ENCODE measurements at places on chromosomes 4 and X.

- DNase-seq, result no peak
Measured at GRCh38 chr4:53552711-53553110, 38.6 kb downstream of the LNX1 start.

- DNase-seq, result no peak
Measured at GRCh38 chr4:109291707-109292238, 10.7 kb downstream of the COL25A1 start.

DNA sequence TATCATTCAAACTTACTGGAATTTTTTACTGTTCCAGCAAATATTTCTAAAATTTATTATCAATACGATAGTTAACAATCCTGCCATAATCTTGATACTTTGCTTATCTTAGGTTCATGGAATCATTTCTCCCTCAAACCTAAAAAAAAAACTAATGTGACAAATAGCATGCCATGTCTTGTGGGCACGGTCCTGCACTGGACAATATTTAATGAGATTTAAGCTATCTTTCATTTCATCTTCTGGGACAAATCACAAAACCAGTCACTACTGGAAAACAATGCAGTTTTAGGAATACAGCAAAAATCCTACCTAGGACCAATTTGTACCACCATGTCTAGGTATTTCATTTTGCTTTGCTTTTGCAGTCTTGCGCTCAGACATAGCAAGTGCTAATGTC lies 93.7 kb downstream of the FRYL start:
- DNase-seq, result no peak

DNA sequence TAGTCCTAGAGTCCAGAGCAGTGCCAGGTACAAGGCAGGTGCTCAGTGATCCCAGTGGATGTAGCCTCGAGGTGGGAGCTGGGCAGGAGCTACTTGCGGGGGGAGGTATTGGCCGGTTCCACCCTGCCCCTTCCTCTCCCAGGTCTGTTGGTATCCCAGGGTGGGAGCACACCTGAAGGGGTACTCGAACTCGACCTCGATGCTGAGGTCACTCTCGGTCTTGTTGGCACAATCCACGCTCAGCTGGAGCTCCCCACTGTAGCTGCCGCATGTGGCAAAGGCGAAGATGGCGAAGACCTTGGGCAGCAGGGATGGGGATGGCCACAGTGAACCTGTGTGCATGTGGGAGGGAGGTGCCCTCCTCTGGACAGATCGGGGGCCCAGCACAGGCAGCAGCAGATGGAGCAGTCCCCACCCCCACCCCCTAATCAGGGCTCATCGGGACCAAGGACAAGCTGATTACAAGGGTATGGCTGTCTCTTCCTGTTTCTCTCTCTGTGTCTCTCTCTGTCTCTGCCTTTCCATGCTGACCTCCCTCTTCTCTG lies 2.4 kb downstream of the SYP start:
- DNase-seq, result no peak

GRCh38 chr4:89640620-89641366 lies 196.2 kb downstream of the SNCA start:
- DNase-seq, result no peak

DNA sequence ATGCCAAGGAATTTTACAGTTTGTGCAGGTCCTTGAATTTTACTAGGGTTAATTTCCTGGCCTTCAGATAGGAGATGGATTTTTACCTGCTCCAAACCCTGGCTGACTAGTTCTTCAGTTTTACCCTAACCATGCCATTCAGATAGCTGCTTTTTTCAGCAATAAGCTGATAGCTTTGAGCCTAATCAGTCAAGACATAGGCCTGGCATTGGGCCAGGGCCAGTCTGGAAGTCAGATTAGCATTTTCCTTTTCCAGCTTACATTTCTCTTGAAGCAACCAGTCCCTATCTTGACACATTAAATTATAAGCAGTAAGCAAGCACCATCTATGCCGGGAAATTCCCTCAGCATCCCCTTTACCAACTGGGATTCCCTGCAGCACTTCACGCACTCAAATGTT lies 177.1 kb downstream of the ADGRA3 start:
- DNase-seq, result no peak

DNA sequence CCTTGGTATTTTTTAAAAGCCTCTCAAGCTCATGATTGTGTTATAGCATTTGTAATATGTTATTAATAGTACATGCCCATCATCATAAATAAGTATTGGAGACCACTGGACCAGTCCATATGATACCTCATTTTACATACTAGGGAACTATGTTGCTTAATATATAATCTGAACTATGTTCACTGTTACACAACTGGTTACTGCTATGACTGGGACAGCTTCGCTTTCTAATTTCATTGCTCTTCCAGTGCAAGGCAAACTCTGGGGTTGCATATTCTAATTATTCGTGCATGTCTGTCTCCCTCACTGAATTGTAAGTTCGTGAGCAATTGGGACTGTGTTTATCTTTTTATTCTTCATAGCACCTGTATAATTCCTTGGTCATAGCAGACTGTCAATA lies 330.5 kb downstream of the RAPGEF2 start:
- DNase-seq, result no peak

- DNase-seq, result no peak
Measured at GRCh38 chrX:30278365-30278764, 30.8 kb downstream of the NR0B1 start.

GRCh38 chr4:23887173-23887572 lies 2.7 kb downstream of the PPARGC1A start:
- no peak for DNase-seq

DNA sequence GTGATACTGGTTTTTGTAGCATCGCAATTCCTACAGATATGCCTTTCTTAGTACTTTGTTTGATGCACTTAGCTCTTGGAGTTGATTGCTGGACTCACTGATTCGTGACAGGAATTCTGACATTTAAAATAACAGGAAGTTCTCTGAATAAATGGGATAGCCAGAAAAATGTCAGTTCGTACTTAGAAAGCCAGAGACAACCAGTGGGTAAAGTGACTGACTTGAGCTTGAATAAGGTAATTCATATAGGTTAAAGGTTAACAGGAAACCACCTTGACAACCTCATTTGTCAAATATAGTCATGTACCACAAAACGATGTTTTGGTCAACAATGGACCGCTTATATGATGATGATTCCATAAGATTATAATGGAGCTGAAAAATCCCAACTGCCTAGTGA lies 181.4 kb downstream of the RPA4 start:
- no peak for DNase-seq

DNA sequence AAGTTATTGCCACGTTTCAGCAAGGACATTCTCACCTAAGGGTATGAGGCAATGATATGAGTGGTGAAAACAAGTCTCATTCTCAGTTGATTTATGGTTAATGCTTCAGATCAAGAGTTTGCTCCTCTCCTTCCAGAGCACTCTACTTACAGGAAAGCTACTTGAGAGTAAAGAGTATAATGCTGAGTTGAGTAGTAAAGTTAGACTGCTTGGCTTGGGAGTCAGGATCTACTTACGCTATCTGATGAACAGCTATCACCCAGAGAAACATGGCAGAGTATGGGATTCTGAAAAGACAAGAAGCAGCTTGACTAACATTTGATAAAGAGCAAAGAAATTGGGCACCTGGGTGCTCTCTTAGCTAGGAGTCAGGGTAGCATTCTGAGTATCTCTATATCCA lies 211.8 kb downstream of the GLUD2 start:
- DNase-seq, result no peak

DNA sequence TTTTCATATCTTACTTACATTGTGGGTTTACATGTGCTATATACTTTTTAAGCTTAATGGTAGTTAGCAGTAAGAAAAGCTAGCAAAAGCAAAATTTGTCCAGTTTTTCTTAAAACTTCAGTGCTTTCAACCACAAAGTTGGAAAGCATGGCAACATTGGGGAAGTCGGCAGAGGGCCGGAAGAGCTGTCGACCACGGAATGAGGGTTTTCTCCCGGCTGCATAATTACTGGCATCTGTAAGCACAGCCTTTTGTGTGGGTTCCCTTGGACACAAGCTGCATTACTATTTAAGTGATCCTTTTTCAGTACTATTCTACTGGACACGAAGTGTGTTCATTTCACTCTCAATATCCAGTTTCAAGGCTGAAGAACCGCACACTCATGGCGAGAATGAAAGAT lies 560.4 kb downstream of the ANKRD50 start:
- DNase-seq, result no peak

- no peak for DNase-seq
Measured at GRCh38 chr4:48585401-48585800, 95.3 kb downstream of the ZAR1 start.

- DNase-seq, result no peak
Measured at GRCh38 chr4:57154191-57154590, 44.0 kb upstream of the IGFBP7 start.

- no peak for DNase-seq
Measured at GRCh38 chr4:22237155-22237751, 278.6 kb downstream of the ADGRA3 start.

- no peak for DNase-seq
Measured at GRCh38 chr4:102988429-102989020, 31.0 kb downstream of the SLC9B1 start.

DNA sequence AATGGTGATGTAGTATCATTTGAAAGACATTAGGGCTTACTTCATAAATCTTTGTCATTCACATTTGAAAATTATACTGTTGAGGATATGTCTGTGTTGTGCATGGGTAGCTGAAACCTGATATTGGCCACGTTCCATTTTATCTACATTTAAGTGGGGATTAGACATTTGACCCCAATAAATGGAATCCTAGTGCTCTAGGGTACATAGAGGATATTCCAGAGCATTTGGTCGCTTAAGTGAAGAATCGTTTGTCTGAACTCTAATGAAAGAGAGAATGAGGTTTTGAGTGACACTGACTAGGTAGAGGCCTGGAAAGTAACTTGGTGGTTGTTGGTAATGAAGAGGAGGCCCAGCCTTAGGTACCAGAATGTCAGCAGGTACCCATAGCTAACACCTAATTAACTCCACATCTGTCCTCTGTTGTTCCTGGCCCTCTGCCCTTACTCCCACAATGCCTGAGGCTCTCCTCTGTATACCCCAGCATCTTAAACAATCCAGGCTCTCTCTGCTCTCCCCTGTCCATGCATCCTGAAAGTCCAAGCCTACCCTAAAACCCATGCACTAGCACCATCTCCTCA lies 299.5 kb upstream of the KLF3 start:
- no peak for DNase-seq

DNA sequence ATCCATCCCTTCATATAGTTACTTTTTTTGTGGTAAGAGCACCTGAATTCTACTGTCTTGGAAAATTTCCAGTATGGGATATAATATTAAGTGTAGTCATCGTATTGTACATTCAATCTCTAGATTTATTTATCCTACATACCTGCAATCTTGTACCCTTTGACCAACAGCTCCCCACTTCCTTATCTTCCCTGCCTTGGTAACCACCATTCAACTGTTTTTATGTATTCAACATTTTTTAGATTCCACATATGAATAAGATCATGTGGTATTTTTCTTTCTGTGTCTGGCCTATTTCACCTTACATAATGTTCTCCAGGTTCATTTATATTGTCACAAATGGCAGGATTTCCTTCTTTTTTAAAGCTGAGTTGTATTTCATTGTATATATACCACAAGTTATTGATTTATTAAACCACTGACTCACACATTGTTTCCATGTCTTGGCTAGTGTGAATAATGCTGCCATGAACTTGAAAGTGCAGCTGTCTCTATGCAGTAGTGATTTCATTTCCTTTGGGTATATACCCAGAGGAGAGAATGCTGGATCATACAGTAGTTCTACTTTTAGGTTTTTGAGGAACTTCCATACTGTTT lies 572.5 kb downstream of the MAGEB5 start:
- DNase-seq, result no peak

GRCh38 chr4:160947653-160948052 lies 1216.1 kb downstream of the FSTL5 start:
- DNase-seq, result no peak

- no peak for DNase-seq
Measured at GRCh38 chr4:42167709-42168108, 15.3 kb upstream of the BEND4 start.

DNA sequence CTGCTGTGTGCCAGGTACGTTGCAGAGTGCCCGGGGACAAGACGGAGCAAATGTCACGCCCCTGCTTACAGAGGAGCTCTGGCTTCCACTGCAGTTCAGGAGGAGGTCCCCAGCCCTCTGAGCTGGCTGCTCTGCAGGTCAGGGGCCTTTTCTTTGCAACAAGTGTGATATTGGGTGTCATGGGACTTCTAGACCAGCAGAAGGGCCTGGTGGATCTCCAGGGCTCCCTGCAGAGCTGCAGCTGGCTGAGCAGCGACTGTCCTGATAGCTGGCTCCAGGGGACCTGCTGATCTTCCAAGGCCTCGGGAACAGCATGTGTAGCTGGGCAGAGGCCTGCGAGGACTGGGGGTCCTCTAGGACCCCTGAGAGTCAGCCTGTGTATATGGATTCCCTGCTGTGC lies 120.4 kb downstream of the SORCS2 start:
- no peak for DNase-seq

GRCh38 chr4:118968005-118968404 lies 79.4 kb downstream of the SYNPO2 start:
- DNase-seq, result no peak

DNA sequence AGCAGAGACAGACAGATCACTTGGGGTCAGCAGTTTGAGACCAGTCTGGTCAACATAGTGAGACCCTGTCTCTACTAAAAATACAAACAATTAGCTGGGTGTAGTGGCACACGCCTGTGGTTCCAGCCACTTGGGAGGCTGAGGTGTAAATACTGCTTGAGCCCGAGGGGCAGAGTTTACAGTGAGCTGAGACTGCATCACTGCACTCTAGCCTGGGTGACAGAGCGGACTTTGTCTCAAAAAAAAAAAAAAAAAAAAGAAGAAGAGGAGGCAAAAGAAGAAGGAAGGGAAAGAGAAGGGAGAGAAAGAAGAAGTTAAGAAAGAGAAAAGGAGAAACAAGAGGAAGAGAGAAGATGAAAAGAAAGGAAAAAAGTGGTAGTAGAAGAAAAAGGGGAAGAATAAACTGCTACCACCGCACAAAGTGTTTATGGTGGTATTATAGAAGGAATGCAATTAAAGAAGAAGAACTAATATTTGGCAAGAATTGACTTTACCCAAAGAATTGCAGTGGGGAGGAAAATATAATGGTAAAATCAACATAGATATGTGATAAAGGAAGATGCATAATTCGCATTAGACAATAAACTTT lies 19.6 kb upstream of the NSUN7 start:
- DNase-seq, result no peak

GRCh38 chr4:14115106-14115505 lies 487.6 kb upstream of the BOD1L1 start:
- DNase-seq, result no peak

- no peak for DNase-seq
Measured at GRCh38 chrX:122850326-122850725, 333.8 kb upstream of the GRIA3 start.

DNA sequence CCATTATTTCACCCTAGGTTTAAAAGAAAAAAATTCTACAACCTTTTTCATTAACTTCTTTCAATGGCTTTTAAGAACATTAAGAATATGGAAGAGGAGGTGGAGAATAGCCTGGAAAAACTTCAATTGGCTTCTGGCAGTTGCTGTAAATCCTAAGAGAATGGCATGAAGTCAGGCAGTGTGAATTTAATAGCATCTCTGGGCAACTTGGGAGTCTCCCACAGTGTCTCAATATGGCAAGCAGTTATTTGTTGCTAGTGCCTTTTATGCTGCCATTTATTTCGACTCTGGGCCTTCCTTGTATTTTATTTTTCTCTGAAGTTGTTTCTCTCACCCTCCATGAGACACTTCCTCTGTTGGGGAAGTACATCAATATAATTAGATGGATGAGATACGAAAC lies 322.1 kb downstream of the CBLL2 start:
- no peak for DNase-seq

All from stimulated activated CD8-positive, alpha-beta memory T cell treated with anti-CD3 and anti-CD28 coated beads, Interleukin-7, amount 100 ng/mL, for 4 hours (primary cell).